ENCODE measurements at places on chromosomes 2 and 18.

- DNase-seq = no peak
Observed at GRCh38 chr2:163553601-163554000, 182.2 kb downstream of the FIGN start.

DNA sequence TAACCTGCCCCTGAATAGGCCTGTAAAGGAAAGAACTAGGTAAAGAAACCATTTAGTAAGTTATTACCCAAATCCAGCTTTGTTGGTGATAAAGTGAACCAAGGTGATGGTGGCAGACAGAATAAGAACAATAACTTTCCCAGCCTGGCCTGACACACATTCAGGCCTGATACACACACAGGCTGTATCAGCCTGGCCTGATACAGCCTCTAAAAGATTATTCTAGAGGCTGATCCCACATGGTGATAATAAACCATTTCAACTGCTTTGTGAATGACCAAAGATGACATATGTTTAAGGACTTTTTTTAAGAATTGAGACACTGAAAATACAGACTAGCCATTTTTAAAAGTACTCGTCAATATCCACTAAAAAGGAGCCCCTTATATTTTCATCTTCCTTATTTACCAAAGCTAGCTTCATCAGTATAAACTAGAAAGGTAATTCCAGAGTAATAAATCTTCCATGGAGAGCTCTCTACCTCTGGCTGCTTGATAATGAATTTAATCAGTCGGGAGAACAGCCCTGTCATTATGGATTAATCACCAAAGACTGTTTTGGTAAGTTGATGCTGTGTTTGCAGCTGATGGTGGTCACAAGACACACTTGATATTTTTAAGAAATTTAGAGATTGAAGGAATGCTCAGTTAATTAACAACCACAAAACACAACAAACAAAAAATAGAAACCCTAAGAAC, 77.2 kb downstream of the SLC8A1 start:
- DNase-seq = no peak

DNA sequence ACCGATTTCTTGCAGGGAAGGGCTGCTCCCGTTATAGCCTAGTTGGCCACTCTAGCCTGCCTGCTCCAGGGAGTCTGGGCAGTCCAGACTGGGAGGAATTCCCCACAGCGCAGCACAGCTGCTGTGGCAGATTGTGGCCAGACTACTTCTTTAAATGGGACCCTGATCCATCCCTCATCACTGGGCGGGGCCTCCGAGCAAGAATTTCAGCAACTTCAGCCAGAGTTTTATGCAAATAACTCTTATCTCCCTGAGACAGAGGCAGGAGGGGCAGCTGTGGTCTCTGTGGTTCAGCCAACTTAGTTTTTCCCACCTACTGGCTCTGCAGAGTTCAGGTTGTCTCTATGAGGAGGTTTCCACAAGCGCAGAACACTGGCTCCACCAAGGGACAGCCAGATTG, 1583.2 kb downstream of the SUCLG1 start:
- no peak for DNase-seq

- no peak for DNase-seq
Observed at GRCh38 chr2:60496956-60497355, 56.5 kb downstream of the BCL11A start.

- no peak for DNase-seq
Observed at GRCh38 chr2:200761266-200761665, 50.4 kb upstream of the BZW1 start.

DNA sequence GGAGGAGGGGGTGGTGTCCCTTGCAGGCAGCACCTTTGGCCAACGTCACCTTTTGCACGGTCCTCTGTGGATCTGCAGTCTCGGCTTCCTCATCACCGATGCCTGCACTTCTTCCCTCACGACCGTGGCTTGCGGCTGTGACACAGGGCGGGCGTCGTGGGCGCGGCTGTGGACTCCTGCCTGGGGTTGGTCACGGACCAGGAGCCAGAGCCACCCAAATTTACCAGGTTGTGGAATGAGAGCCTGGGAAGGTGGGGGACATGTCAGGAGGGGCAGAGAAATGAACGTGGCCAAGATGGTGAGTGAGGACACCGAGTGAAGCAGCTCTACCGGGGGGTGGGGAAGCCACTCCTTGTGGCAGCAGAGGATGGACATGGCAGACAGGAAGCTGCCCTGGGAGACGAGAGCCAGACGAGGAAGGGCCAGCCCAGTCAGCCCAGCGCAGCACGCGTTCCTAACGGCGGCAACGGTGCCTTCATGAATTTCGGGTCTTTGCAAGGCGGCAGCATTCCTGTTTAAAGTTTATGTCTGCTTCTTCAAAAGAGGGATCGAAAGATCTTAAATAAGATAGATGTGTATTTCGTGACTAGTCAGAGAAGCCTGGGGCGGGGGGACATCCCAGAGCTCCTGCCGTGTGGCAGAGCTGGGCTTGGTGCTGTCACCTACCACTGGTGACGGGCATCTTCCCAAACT, 84.2 kb downstream of the LRRFIP1 start:
- DNase-seq = no peak

GRCh38 chr18:58051765-58052460, 7.9 kb downstream of the NEDD4L start:
- no peak for DNase-seq

DNA sequence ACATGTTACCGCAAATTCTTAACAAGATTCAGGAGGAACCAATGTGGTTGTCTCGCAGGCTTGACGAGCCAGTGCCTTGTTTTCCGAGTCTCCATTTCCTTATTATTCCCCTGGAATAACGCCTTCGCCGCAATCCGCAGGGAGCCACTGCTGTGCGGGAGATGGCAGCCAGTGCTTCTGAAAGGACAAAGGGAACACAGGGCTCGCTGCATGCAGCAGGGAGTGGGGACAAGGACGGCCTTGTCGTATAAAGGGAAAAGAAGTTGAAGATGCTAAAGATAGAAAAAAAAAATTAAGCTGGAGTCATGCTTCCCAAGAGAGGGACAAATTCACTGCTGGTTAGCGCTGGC, 221.4 kb downstream of the NDUFA10 start:
- DNase-seq = peak; percentile 8

DNA sequence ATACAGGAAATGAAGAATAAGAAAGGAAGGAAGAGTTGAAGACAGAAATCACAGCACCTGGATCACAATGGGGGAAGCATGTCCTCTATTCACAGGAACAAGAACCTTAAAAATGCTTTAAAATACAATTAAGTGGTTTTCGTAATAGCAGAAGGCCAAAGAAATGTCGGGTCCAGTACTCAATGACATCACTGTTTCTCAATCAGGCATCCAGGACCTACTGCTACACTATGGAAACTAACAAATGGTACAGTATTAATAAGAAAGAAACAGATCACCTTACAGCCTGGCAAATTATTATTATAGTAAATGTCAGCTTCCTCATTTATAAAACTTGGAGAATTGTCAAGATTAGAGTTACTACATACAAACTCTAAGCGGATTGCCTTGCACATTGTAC, 15.8 kb downstream of the HNRNPLL start:
- DNase-seq = no peak

- no peak for DNase-seq
Observed at GRCh38 chr2:68762100-68762499, 27.5 kb downstream of the ARHGAP25 start.

DNA sequence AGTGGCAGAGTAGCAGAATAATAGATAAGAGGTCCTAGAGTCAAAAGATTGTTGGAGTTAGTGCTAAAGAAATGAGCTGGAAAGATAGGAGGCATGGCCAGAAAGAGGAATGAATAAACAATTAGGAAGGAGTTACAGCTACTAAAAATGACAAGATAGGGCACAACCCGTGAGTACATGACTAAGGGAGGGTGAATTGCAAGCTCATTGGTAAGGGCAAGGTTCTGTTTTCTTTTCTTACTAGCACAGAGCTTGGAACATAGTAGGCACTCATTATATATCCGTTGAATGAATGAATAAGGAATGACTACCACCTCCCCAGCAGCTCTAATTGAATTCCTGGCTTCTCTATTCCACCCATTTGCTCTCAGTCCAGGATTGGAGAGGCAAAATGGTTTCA, 5.7 kb upstream of the MARCO start:
- DNase-seq = no peak

DNA sequence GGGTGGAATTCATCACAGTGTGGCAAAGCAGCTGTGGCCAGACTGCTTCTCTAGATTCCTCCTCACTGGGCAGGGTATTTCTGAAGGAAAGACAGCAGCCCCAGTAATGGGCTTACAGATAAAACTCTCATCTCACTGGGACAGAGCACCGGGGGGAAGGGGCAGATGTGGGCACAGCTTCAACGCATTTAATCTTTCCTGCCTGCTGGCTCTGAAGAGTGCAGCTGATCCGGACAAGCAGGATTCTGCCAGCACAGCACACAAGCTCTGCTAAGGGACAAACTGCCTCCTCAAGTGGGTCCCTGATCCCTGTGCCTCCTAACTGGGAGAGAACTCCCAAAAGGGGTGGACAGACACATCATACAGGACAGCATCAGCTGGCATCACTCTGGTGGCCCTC, 779.9 kb upstream of the CNTNAP5 start:
- no peak for DNase-seq

GRCh38 chr2:16671760-16672159, 6.1 kb upstream of the CYRIA start:
- DNase-seq = no peak

GRCh38 chr2:55111570-55112228, 61.4 kb upstream of the RTN4 start:
- no peak for DNase-seq

GRCh38 chr2:101559551-101559950, 84.6 kb upstream of the RFX8 start:
- no peak for DNase-seq

DNA sequence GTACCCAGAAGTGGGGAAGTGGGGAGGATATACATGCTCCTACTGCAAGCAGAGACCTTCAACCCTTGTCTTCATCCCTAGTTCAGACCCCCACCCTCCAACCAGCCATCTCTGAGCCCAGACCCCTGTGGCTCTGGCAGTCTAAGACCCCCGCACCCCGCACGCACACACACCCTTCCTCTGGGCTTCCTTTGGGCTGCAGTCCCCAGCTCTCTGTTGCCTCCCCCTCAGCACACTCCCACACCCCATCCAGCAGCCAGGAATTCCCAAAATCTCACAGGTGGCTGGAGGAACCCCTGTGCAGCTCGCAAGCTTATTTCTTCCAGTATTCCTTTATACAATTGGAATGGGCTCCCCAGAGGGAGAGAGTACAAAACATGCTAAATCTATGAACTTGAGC, 13.9 kb upstream of the GYPC start:
- no peak for DNase-seq

DNA sequence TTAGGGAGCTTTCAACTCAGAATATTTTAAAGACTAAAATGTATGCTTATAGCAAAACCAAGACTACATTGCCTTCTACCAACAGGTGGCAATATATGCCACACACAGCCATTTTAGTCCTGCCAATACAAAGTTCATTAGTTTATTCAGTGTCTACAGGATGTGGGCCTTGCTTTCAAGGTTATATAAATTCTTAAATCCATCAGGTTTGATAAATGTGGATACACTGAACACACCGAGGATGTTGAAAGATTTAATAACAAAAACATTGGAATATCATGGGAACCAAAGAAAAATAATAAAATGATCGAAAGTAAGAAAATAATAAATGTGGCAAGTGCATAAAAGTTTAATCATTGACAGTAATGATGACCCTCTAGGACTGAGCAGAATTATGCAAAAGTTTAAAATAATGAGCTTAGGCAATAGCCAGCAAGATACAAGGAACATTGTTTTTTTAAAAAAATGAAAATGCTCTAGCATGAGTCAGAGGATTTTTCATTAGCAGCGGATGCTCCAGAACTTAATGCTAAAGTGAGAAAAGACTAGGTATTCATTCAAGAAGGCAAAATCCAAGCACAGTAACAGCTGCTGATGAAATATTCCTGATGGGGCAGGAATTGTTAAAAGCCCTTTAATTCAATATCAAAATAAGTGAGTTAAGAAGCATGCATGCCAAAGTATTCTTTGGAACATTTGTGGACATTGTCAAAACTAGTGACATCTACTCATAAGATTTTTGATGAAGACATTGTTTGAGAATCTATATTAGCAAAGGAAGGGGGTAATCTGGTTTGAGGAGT, 14.2 kb downstream of the SCN9A start:
- DNase-seq = no peak

GRCh38 chr2:106667478-106668070, 180.4 kb downstream of the CD8B2 start:
- DNase-seq = no peak

DNA sequence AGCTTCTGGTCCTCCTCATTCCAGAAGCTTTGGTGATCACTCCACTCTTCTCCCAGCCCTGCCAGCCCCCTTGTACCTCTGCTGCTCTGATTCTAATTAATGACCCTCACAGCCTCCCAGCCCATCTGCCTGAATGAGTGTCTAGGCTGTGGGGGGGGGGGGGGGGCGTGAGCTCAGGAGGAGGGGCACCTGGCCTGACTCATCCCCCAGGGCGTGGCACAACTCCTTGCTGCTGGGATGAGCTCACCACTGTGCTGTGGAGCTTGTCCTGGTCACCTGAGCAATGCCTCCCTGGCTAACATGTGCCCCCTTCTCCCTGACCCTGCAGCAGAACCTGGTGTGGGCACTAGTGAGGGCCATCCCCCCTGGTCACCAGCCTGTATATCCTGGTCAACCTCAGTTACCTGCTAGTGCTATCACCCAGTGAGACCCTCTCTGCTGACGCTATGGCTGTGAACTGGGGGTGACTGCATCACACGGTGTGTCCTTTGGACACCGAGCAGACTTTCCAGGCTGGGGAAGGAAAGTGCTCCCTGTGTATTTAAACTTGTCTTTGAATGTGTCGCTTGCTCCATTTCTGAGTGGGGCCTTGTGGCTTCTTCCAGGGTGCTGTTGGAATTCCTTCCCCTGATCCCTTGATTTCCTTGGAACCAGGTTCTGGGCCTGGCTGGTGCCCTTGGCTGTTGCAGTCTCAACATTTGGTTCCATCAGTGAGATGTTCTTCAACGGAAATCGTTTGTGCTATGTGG, 41.5 kb upstream of the PUM2 start:
- DNase-seq = no peak

- no peak for DNase-seq
Observed at GRCh38 chr18:22667616-22668422, 250.1 kb upstream of the CTAGE1 start.

DNA sequence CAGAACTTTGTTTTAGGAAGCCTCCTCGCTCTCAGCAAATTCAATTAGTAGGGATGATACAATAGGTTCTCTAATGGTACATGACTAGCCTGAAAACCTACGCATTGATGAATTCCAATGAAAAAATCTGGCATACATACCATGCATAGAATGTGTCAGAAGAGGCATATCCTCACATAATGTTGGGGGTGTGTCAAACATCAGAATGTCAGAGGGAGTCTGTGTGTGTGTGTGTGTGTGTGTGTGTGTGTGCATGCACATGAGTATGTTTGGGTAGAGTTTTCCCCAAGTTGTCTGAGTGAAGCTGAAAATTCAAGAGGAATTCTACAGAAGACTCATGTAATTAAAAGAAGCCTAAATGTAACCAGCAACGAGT, 78.5 kb downstream of the FIGN start:
- DNase-seq = no peak
